ENCODE measurements at places on chromosomes 7 and 10. TPM values are rescaled to one million over a fixed set of nuclear protein-coding genes. Genes with fewer than 3 reads are reported as not detected.

DNA sequence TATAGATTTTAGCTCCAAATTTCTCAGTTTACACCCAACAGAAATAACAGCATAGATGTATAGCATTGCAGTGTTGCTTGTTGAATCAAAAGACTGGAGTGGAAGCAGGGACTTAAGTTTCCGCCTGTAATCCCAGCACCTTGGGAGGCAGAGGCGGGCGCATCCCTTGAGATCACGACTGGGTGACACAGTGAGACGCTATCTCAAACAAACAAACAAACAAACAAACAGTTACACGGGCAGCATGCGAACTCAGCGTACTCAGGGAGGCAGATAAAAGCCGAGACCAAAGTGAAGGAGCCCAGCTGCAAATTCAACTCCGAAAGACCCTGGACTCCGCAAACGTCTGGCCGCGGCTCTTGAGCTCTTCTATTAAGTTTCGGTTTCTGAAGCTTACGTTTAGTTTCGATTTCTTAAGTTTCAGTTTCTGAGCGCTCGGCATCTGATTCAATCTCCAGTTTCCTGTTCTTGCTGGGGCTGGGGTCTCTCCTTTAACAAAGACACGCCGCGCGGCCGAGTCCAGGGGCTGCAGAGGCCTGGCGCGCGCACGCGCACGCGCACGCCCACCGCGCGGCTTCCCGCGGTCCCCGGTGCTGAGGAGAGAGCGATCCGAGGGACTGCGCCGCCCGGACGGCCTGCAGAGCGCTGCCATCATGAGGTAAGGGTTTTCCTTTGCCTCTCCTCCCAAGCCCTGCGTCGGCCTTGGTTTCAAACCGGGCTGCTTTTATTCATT is at the start of gene IFIT5:
Gene IFIT5 (plus strand): TSS at position 423 of the 733 bp plus-strand sequence. CDS start 231 bp downstream, at position 654.
- peak within 1 kb of the TSS; percentile 64 for H3K27ac ChIP-seq
- H3K4me1 ChIP-seq, result no peaks in the 10 kb centered on the region
- no peaks in the 10 kb centered on the region for H3K36me3 ChIP-seq
- DNase-seq, result peak; percentile 89

- no peaks in the 10 kb centered on the region for H3K27me3 ChIP-seq
- no peak for DNase-seq
- H3K4me1 ChIP-seq, result no peaks in the 10 kb centered on the region
- H3K4me3 ChIP-seq, result peak overlapping the region; percentile 92
- H3K36me3 ChIP-seq, result peaks cover 12% of the 10 kb centered on the region
- peak overlapping the region; percentile 70 for H3K27ac ChIP-seq
These were observed 738 bp upstream of the NCAPG2 start for GRCh38 chr7:158705234-158705850.

DNA sequence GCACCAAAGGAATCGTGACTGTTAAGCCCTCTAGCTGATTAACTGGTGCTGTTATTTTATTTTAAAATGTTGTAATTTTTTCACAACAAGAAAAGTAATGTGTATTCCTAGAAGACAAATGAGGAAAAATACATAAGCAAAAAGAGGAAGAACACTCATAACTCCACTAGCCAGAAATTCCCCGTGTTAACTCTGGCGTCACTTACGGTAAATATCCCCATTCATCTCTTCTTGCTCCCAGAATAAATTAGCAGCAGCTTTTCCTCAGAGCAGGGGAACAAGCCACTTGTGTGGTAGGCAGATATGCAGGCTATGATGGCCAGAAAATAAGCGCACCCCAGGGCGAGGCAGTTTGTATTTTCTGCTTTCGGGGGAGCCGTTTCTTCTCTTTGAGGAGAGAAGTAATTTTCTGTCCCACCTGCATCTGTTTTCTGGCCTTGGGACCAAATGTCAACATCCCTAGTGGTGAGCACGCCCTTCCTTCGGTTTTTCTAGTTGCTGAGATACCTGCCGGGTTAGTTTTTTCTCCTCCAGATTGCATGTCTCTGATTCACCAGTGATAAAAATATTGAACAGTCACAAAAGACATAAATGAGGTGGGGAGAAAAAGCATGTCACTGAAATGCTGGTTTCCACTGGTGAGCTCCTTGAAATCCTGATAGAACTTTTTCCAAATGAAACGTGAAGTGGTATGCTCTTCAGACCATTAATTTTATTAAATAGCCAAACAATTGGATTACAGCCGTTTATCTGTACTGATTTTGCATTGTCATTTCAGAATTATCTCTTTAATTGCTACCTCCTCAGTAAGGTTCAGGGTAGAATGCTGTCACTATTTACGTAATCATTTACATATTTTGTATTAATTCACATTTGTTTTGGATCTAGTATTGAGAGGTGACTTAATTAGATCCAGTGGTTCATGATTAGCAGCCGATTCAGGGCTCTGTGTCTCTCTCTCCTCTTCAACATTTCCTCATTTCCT is 268.1 kb downstream of the CAMK1D start:
- H3K36me3 ChIP-seq, result no peaks in the 10 kb centered on the region
- H3K27ac ChIP-seq, result no peak overlapping the region
- H3K4me1 ChIP-seq, result peaks cover 4% of the 10 kb centered on the region
- H3K4me3 ChIP-seq, result no peak overlapping the region
- no peaks in the 10 kb centered on the region for H3K27me3 ChIP-seq

DNA sequence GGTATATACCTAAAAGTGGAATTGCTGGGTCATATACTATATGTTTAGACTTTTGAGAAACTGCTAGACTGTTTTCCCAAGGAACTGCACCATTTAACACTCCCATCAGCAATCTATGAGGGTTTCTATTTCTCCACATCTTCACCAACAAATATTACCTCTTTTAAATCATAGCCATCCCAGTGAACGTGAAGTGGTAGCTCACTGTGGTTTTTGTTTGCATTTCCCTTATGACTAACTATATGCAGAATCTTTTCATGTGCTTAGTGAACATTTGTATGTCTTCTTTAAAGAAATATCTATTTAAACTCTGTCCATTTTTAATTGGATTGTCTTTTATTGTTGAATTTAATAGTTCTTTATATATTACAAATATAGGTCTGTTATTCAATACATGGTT is 115.8 kb upstream of the SEC61G start:
- no peak overlapping the region for H3K4me3 ChIP-seq
- no peaks in the 10 kb centered on the region for H3K36me3 ChIP-seq
- no peak for DNase-seq
- no peaks in the 10 kb centered on the region for H3K27me3 ChIP-seq
- H3K27ac ChIP-seq, result no peak overlapping the region

- DNase-seq, result peak; percentile 34
- no peaks in the 10 kb centered on the region for H3K27me3 ChIP-seq
- H3K36me3 ChIP-seq, result no peaks in the 10 kb centered on the region
- H3K4me1 ChIP-seq, result peaks cover 11% of the 10 kb centered on the region
- H3K4me3 ChIP-seq, result no peak overlapping the region
These were observed 10.1 kb upstream of the MYL7 start for GRCh38 chr7:44150966-44151941.

GRCh38 chr10:123687758-123688157 is 21.6 kb downstream of the GPR26 start:
- no peak overlapping the region for H3K27ac ChIP-seq
- DNase-seq, result peak; percentile 74
- no peaks in the 10 kb centered on the region for H3K36me3 ChIP-seq
- no peak overlapping the region for H3K4me3 ChIP-seq
- no peaks in the 10 kb centered on the region for H3K27me3 ChIP-seq
- no peaks in the 10 kb centered on the region for H3K4me1 ChIP-seq

- H3K4me1 ChIP-seq, result peaks cover 14% of the 10 kb centered on the region
- H3K4me3 ChIP-seq, result peak overlapping the region; percentile 88
- H3K27me3 ChIP-seq, result no peaks in the 10 kb centered on the region
- H3K27ac ChIP-seq, result no peak overlapping the region
- H3K36me3 ChIP-seq, result no peaks in the 10 kb centered on the region
- DNase-seq, result no peak
These were observed 3.3 kb downstream of the ITGB1 start for GRCh38 chr10:32954545-32955298.

- peaks cover 3% of the 10 kb centered on the region for H3K4me1 ChIP-seq
- H3K27me3 ChIP-seq, result no peaks in the 10 kb centered on the region
- H3K36me3 ChIP-seq, result no peaks in the 10 kb centered on the region
- no peak overlapping the region for H3K27ac ChIP-seq
- no peak overlapping the region for H3K4me3 ChIP-seq
These were observed 141.1 kb upstream of the ITGB1 start for GRCh38 chr10:33098951-33099663.

- no peaks in the 10 kb centered on the region for H3K36me3 ChIP-seq
- no peak for DNase-seq
- no peaks in the 10 kb centered on the region for H3K27me3 ChIP-seq
- no peak overlapping the region for H3K27ac ChIP-seq
- H3K4me1 ChIP-seq, result no peaks in the 10 kb centered on the region
These were observed 107.5 kb downstream of the MTPAP start for GRCh38 chr10:30241422-30242110.

DNA sequence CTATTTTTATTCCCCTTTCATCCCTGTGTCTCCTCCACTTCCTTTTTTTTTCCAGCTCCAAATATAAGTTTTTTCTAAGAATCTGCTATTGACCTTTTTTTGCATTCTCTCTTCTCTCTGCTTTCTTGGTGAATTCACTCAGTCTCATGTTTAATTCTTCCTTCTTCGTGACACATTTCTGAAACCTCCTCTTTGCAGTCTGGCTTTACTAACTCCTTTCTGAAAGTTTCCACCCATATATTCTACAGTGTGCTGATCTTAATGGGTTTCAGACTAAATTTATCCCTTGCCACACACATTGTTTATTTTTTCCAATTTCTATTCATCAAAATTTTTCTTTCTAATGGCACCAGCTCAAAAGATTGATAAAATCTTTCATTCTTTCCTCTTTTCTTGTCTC is 47.8 kb upstream of the CALD1 start:
- no peak overlapping the region for H3K4me3 ChIP-seq
- H3K36me3 ChIP-seq, result no peaks in the 10 kb centered on the region
- H3K27me3 ChIP-seq, result no peaks in the 10 kb centered on the region

GRCh38 chr10:2964632-2965296 is 102.6 kb upstream of the PFKP start:
- H3K36me3 ChIP-seq, result no peaks in the 10 kb centered on the region
- no peak overlapping the region for H3K27ac ChIP-seq
- H3K4me3 ChIP-seq, result no peak overlapping the region
- H3K27me3 ChIP-seq, result no peaks in the 10 kb centered on the region

GRCh38 chr7:24517166-24517565 is 56.1 kb upstream of the PALS2 start:
- no peaks in the 10 kb centered on the region for H3K36me3 ChIP-seq
- H3K4me3 ChIP-seq, result no peak overlapping the region
- no peak overlapping the region for H3K27ac ChIP-seq
- no peak for DNase-seq
- H3K27me3 ChIP-seq, result no peaks in the 10 kb centered on the region

DNA sequence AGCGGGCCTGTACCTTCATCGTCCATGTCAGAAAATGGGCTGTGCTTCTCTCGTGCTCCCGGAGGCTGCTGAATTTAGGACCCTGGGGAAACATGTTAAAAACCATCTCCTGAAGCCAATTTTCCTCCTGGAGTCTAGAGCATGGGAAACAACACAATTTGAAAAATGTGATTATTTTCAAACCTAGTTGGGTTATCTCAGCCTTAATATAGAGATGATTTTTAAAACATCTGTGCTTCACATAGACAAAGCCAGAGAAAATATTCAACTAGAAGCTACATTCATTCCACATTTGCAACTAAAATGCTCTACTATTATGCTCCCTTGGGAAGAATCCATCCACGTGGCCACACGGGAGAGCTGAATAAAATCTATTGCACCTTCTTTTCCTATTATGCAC is 225.9 kb upstream of the TMEM72 start:
- H3K4me3 ChIP-seq, result no peak overlapping the region
- H3K4me1 ChIP-seq, result no peaks in the 10 kb centered on the region
- H3K36me3 ChIP-seq, result no peaks in the 10 kb centered on the region
- DNase-seq, result no peak
- no peak overlapping the region for H3K27ac ChIP-seq
- no peaks in the 10 kb centered on the region for H3K27me3 ChIP-seq

DNA sequence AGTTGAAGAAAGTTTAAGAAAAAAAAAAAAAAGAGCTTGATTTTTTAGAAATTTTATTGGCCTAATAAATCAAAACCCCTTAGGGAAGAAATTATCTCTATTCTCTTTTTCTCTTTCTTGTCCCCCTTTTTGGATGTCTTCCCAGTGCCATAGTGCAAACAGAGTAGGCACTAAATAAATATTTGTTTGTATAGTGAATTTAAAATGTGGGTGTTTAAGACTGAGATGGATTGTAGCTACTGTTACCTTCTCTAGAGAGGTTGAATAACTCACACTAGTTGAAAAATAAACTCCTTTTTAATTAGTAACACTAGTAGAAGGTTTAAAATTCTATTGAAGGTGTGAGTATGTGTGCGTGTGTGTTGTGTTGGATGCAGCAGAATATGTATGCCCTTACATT is 783.8 kb downstream of the NXPH1 start:
- H3K27ac ChIP-seq, result no peak overlapping the region
- no peaks in the 10 kb centered on the region for H3K27me3 ChIP-seq
- H3K4me3 ChIP-seq, result no peak overlapping the region
- DNase-seq, result no peak

DNA sequence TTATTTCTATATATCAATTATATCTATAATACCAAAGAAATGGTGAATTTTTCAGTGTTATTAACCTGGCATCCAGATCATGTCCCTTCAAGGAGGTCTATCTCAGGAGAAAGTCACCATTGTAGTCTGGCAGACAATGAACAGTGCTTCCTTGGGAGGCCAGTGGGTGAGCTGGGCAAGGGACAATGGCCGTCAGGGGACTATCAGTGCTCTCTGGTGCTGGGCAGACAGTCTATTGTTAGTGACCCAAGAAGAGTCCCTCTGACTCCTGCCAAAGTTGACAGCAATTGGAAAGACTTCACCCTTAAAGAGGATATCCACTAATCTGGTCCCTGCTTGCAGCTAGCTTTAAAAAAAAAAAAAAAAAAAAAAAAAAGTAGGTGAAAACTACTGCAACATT is 7.1 kb downstream of the JAZF1 start:
- no peak overlapping the region for H3K27ac ChIP-seq
- H3K4me3 ChIP-seq, result peak overlapping the region; percentile 39
- peaks cover 35% of the 10 kb centered on the region for H3K4me1 ChIP-seq
- DNase-seq, result peak; percentile 64

- H3K4me1 ChIP-seq, result no peaks in the 10 kb centered on the region
- DNase-seq, result no peak
These were observed 97.4 kb downstream of the ZPBP start for GRCh38 chr7:49995681-49996080.

The CRYGN gene
- 3.9 TPM for total RNA-seq

The CAV2 gene
- total RNA-seq, result 7.4 TPM

The NRCAM gene
- total RNA-seq, result 10.3 TPM

The RAPGEF5 gene
- 23.2 TPM for total RNA-seq

The IFIT5 gene
- total RNA-seq, result 5.4 TPM

The SLC18A3 gene
- not detected for total RNA-seq

The GIGYF1 gene
- 101 TPM for total RNA-seq

The SPDYE9 gene
- not detected for total RNA-seq

The CDNF gene
- total RNA-seq, result 0.42 TPM

The NKX2-3 gene
- total RNA-seq, result not detected

The IQUB gene
- 2.1 TPM for total RNA-seq

The AS3MT gene
- total RNA-seq, result 11.8 TPM
